ENCODE measurements at places on chromosomes 12 and 14.

- DNase-seq = no peak
Observed at GRCh38 chr14:29458547-29458946, 469.1 kb downstream of the PRKD1 start.

DNA sequence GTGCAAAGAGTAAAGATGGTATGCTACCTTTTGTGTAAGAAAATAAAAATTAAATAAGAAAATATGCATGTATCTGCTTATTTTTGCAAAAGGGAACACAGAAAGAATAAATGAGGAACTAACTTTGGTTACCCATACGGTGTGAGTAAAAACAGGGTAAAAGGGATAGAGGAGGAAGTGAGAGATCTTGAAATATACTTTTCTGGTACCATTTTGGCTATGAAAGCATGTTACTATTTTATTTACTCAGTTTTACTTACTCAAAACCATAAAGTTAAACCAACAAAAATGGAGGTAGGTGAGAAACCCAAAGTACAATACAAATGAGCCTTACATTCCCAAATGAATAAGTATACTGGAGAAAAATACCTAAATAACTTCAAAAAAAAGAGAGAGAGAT lies 122.0 kb upstream of the EGLN3 start:
- DNase-seq = no peak

- DNase-seq = no peak
Observed at GRCh38 chr12:106113824-106114446, 24.8 kb downstream of the NUAK1 start.

GRCh38 chr12:71397433-71397954 lies 42.1 kb upstream of the LGR5 start:
- no peak for DNase-seq

DNA sequence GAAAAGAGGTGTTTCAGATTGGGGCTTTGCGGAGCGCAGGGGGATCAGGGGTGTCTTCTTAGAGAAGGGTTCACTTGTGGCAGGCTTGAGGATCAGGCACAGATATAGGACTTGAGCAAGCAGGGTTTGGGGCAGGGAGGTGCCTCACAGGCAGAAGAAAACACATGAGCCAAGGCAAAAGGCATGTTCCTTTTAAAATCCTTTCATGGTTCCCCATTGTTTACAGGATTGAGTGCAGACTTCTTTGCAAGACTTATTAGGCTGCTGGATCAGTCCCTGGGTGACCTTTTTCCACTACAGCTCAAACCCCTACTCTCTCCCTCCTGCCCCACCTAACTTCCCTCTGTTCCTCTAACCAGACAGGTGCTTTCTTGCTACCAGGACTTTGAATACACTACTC lies 19.7 kb downstream of the HSPB8 start:
- no peak for DNase-seq

GRCh38 chr14:22740020-22740419 lies 26.5 kb upstream of the OXA1L start:
- no peak for DNase-seq

DNA sequence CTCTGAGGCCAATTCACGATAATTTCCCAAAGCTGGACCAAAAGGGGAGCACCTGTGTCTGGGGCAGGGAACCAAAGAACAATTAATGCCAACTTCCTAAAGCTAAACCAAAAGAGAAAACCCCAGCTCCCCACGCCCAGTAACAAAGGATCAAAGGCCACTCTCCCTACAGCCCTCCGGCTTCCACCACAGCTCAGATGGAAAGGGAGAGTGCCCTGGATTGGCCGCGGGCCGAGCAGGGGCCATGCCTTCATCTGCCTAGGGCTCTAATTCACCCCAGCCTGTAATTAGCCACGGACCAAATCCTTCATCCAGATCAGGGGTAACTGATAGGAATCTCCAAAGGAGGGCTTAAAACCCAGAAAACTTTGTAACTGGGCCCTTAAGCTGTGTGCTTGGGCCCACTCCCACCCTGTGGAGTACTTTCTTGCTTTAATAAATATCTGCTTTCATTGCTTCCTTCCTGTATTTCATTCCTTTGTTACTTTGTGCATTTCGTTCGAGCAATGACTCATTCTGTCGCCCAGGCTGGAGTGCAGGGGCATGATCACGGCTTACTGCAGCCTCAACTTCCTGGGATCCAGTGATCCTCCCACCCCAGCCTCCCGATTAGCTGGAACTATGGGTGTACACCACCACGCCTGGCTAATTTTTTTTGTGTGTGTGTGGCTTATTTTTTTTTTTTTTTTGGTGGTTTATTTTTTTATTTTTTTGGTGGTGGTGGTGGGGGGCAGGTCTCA lies 65.5 kb upstream of the PPP4R3A start:
- no peak for DNase-seq

GRCh38 chr12:113921430-113921829 lies 44.7 kb downstream of the RBM19 start:
- DNase-seq = no peak

- DNase-seq = peak; percentile 4
Observed at GRCh38 chr14:96119947-96120346, 80.8 kb downstream of the C14orf132 start.

DNA sequence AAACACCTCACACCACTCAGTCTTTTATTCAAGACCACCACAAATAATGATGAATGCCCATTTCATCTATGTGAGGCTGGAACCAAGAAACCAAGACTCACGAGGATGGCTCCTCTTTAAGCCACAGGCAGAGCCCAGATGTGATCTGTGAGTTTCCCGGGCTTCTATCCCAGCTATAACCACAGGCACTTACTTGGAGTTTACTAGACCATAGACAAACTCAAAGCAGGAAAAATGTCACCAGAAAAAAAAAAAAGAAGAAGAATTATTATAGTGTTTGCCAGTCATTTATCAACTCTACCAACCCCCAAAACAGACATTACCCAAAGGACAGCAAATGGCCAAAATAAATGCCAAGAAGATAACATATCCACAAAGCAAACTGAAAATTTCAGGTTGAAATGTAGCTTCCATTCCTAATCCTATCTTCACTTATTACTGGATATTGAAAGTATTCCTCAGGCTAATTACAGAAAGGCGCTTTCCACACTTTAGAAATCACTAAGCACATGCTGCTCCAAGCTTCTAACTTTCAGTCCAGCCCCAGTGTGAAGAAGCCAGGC lies 44.7 kb downstream of the ZFYVE1 start:
- no peak for DNase-seq

GRCh38 chr12:127342861-127343260 lies 924.1 kb upstream of the TMEM132C start:
- no peak for DNase-seq

- DNase-seq = no peak
Observed at GRCh38 chr14:52352061-52352491, 38.0 kb downstream of the PTGER2 start.

- no peak for DNase-seq
Observed at GRCh38 chr12:57726151-57726883, 12.2 kb downstream of the AGAP2 start.

GRCh38 chr14:76644855-76645518 lies 116.3 kb upstream of the VASH1 start:
- DNase-seq = peak; percentile 50

DNA sequence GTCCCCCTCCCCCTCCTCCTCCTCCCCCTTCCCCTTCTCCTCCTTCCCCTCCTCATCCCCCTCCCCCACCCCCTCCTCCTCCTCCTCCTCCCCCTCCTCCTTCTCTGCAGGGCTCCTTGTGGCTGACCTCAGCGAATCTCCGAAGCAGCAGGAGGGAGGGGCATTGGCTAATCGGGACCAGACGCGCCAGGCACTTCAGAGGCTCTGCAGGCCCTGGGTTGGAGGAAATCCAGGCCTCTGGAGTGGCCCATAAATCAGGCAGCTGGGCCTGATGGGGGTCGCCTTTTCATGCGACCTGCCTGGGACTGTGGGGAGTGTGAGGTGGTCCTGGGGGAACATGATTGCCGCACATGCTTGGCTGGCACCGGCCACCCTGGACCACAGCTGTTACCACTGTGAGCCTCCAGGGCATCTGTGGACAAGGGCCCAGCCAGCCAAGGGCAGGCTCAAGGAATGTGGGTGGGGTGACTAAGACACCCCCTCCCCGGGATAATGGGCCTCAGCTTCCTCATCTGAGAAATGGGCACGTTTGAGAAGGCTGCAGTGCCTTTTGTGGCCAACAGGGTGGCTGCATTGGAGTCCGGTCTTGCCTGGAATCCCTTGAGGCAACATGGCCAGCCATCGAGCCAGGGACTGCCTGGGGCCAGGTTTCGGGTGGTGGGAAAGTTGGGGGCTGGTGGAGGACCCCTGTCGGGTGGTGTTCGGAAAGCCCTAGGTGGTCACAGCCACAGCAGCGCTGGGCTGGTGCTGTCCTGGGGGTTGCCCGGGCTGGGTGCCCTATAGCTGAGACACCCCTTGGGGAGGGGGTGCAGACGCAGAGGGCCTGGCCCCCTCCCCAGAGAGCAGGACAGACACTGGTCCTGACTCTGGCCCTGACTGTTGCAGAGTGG lies 12.0 kb downstream of the KIF26A start:
- peak; percentile 80 for DNase-seq

GRCh38 chr12:48979602-48980388 lies 1.7 kb downstream of the WNT1 start:
- no peak for DNase-seq

GRCh38 chr14:75363570-75364227 lies 64.1 kb upstream of the JDP2 start:
- no peak for DNase-seq

- DNase-seq = no peak
Observed at GRCh38 chr14:74511966-74512830, 18.6 kb downstream of the ISCA2 start.

GRCh38 chr12:96255077-96255476 lies 60.9 kb downstream of the ELK3 start:
- DNase-seq = no peak

- DNase-seq = no peak
Observed at GRCh38 chr12:64389154-64389553, 1.4 kb downstream of the C12orf56 start.

GRCh38 chr12:112885236-112885635 lies 21.5 kb upstream of the OAS1 start:
- DNase-seq = no peak

- DNase-seq = no peak
Observed at GRCh38 chr14:104316121-104316722, 177.8 kb downstream of the KIF26A start.

DNA sequence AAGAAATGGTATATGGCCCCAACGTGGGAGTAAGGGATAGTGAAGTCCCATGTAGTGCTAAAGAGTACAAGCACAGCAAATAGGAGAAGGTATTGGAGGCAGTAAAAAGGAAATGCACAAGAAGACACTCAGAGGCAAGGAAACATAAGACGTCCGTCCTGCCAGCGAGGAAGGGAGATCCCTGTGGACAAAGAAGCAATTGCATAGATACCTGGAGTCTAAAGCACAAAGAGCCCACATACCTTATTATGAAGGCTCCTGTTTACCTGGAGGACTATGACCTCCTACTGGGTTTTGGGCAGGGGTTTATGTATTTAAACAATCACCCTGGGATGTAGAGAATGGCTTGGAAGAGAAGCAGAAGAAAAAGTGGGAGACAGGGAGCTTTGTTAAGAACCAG lies 341.2 kb upstream of the DCN start:
- no peak for DNase-seq

GRCh38 chr12:100675432-100675831 lies 101.9 kb downstream of the GAS2L3 start:
- peak; percentile 16 for DNase-seq

DNA sequence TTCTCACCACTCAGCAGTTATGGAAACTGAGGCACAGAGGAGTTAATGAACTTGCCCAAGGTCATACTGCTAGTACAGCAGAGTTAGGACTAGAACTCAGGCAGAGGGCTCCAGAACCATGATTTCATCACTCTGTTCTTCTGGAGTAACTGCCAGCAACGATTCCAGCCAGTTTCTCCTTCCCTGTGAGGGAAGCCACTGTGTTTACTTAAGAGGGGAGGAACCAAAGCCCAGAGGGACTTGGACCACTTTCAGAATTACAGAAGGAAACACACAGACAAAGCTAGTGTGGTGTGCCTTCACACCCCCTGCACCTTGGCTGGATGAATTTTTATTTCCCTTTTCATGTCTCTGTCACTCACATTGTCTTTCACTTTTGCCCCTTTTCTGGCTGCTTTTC lies 398.2 kb downstream of the DPF3 start:
- DNase-seq = no peak

DNA sequence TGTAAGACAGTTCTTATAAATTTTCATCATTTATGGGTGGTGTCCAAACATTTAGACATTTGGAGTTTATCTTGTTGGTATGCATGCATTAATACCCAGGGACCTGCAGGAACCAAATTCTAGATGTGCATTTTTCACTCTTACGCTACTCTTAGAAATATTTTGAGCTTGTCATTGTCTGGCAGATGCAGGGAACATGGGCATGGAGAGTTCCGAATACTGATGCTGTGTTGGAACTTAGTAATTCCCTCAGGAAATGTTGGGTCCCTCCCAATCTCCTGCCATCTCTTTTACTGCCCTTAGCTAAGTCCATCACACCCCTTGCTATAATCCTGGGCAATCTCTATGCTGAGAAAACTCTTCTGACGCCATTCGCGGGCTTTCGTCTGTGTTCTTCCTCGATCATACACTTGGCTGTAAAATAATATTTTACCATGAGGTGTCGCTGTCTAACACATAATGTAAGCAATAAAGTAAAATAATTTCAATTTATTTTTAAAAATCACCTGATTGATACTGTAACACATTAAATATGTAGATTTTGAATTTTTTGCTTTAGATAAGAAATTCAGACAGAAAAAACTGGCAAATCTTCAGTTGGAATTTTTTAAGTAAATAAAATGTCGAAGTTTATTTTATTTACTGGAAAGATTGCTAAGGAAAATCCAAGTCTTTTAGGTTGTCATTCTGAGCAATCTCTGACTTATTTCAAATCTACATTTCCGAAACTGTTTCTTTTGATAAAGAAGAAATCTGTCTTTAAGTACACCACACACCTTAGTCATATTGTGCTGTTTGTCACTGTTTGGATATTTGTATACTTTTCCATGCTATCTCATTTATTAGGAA lies 304.1 kb upstream of the SSTR1 start:
- DNase-seq = peak; percentile 70

GRCh38 chr12:111757361-111758119 lies 9.2 kb upstream of the ALDH2 start:
- DNase-seq = peak; percentile 91

DNA sequence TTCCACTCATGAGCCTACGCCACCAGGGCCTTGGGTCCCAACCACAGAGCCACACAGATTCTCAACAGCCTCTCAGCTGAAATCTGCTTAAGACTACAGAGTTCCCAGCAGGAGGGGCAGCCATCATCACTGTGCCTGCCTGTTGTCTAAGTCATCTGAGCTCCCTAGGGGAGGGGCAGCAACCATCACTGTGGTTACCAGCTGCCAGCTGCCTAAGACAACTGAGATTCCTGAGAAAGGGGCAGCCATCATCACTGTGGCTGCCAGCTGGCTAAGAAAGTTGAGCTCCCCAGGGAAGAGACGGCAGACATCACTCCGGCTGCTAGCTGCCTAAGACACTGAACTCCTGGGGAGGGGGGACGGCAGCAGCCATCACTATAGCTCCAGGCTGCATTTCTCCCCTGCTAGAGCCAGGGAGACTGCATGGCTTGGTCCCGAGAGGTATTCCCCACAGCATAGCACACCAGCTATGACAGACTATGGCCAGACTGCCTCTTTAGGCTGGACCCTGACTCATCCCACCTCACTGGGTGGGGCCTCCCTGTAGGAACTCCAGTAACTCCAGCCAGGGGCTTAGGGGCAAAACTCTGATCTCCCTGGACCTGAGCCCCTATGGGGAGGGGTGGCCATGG lies 37.2 kb upstream of the C14orf132 start:
- no peak for DNase-seq

- no peak for DNase-seq
Observed at GRCh38 chr12:49609875-49610154, 4.4 kb upstream of the FAM186B start.

- DNase-seq = no peak
Observed at GRCh38 chr12:39267886-39268285, 175.0 kb downstream of the KIF21A start.

Data from OCI-M1 (cell line).